NCI-H69 (cell line): ENCODE measurements at places on chromosomes 3 and 15.
A peak's percentile ranks its signal among the peaks of the same experiment; 100 is the strongest.

DNA sequence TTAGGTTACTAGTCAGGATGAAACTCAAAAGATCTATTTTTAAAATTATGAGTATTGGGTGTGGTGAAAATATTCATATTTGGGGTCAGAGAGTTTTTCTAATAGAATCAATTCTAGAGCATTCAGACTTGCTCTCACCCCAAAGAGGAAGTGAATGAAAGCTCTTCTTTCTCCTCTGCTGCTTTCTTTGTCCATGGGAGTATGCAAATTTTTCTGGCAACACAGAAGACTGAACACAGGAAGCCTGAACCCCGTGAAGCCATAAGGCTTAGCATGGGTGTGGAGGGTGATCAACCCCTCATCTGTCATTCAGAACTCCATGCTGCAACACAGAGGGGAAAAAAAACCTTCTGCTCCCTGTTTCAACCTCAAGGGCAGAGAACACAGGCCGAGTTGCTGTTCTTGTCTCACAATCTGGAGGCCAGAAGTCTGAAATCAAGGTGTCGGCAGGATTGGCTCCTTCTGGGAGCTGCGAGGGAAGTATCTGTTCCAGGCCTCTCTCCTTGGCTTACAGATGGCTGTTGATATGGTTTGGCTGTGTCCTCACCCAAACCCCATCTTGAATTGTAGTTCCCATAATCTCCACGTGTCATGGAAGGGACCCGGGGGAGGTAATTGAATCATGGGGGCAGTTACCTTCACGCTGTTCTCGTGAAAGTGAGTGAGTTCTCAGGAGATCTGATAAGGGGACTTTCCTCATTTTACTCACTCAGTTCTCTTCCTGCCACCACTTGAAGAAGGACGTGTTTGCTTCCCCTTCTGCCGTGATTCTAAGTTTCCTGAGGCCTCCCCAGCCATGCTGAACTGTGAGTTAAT, 33.7 kb upstream of the CD47 start:
- peak; percentile 62 for DNase-seq

DNA sequence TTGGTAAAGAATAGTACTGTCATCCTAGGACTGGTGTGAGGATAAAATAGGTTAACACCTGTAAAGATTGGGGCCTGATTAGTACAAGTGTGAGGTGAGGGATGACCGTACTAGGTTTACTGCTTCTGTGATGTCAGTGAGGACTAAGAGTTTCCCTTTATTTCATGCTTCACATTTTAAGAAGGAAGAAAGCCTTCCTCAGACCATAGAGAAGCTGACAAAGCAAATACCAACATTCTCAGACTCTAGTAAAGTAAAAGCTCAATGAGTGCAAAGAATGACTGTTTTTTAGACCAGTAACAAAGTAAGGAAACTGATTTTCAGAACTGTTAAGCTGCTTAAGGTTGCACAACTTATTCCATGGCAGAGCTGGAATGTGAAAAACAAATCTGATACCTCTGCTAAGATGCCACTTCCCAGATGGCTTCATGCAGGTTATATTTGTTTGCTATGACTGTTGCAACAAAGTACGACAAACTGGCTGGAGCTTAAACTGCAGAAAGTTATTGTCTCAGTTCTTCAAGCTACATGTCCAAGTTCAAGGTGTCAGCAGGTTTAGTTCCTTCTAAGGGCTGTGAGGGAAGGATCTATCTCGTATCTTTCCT, 354.9 kb downstream of the RSL24D1 start:
- DNase-seq, result no peak

- DNase-seq, result peak; percentile 71
Measured at GRCh38 chr15:71806452-71806931, 3.9 kb upstream of the NR2E3 start.

GRCh38 chr3:55297706-55298105, 189.4 kb downstream of the WNT5A start:
- peak; percentile 6 for DNase-seq

DNA sequence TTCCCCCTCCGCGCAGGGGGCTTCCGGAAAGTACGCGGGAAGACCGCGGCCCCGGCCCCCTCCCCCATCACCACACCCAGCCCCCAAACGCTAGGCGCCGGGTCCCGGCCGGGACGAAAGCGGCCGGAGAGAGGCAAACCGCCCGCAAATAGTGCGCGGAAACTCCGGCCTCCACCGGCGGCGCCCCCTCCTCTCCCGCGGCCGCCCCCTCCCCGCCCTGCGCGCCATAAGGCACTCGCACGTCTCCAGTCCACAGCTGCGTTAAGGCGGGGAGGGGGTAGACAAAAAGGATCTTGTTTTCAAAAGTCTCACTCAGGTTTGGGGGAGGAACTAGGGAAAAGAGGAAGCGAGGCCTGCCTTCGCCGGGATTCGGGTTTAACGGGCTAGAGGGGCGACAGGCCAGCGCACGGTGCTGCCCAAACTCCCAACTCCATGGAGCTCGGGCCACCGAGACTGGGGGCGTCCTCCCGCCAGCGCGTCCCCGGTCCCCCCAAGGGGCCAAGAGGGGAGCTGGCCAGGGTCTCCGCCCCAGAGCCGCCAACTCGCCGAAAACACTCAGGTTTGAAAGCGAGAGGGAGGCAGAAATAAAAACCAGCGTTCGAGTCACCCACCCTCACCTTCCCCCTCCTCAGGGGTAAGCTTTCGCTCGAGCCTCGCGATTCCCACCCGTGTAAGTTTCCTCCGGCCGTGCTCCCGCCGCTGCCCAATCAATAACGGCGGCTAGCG, 1.8 kb downstream of the ANP32A start:
- peak; percentile 83 for DNase-seq

GRCh38 chr3:71451060-71451459, 132.5 kb downstream of the FOXP1 start:
- no peak for DNase-seq

GRCh38 chr3:134060561-134061385, 31.0 kb upstream of the SLCO2A1 start:
- DNase-seq, result peak; percentile 2

DNA sequence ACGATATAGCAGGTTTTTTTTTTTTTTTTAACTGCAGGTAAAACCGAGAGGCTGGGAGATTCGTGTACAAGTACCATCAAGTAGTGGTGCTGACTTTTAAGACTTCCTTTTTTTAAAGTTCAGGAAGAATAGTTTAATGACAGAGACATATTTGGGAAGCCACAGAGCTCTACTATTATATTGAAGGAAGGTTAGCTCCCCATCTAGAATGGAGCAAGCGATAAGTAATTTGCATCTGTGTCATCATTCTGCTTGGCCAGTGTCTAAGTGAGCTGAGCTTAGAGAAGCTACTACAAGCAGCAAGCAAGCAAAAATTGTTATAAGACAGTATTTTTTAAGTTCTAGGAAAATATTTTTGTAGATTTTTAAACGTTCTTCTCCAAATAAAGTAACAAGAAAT, 203.2 kb downstream of the ATP8B4 start:
- DNase-seq, result no peak

DNA sequence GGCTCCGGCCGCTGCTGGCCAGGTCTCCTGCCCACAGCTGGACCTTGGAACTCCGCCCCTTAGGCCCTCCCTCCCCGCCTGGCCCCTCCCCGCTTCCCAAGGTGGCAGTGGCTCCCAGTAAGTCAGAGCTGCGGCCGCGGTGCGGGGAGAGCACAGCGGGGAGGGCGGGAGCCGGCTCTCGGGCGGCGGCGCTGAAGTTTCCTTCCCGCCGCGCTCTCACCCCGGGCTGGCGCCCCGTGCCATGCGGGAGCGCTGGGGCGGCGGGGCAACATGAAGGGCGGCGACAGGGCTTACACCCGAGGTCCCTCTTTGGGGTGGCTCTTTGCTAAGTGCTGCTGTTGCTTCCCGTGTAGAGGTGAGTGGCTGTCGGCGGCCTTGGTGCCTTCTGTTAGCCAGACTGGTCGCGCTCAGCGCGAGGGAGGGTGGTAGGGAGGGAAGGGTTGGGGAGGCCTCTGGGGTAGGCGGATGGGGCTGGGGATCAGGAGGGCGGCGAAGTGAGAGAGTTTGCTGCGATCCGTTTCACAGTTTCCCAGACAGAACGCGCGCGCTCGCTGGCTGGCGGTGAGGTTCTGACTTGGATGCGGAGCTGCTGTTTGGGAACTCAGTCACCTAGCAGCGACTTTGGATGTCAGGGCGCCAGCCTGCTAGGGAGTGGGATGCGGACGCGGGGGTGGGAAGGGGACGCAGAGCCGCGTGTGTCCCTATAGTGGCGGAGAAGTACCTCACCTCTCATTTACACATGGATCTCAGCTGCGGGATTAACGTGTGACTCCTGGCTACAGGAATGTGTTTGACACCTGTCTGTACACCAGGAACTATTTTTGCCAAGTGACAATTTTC, 145.5 kb upstream of the UMPS start:
- peak; percentile 56 for DNase-seq

DNA sequence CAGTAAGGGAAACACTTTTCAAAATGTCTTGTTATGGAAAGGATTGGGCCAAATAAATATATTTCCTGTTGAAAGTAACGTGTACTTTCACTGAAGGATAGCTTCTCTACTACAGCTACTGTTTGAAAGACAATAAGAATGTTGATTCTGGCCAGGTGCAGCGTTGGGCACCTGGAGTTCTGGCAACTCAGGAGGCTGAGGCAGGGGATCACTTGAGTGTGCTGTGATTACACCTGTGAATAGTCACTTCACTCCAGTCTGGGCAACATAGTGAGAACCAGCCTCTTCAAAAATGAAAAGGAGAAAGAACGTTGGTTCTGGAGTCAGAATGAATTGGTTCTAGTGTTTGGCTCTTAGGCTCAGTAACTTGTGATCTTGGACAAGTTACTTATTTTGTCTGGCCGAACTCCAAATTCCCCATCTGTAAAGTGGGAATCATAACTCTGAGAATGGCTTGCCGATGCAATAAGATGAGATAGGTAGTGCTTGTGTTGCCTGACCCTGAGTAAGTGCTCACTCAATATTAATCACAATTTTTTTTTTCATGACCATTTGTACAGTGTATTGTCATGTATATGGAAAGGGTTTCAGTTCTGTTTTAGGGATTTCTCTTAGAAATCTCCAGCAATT, 310.8 kb downstream of the PTPRG start:
- DNase-seq, result peak; percentile 18

GRCh38 chr15:34594361-34594760, 10.9 kb upstream of the GOLGA8B start:
- no peak for DNase-seq

GRCh38 chr3:171508206-171508605, 48.0 kb upstream of the TNIK start:
- DNase-seq, result no peak

DNA sequence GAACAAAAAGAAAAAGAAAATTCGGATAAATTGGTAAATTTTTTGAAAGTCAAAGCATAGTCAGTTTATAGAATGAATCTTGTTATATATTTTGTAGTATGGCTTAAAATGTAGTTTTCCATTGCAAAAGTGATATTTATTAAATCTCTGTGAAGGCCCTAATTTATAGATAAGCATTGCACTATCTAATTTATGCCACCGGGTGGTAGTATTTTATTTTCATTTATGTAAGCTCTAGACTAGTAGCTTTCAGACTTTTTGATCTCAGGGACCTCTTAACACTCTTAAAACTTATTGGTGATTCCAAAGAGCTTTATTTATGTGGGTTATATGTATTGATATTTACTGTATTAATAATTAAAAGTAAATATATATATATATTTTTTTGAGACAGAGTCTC, 133.9 kb upstream of the LRRFIP2 start:
- DNase-seq, result peak; percentile 15

GRCh38 chr3:168037020-168037419, 58.7 kb downstream of the GOLIM4 start:
- no peak for DNase-seq

DNA sequence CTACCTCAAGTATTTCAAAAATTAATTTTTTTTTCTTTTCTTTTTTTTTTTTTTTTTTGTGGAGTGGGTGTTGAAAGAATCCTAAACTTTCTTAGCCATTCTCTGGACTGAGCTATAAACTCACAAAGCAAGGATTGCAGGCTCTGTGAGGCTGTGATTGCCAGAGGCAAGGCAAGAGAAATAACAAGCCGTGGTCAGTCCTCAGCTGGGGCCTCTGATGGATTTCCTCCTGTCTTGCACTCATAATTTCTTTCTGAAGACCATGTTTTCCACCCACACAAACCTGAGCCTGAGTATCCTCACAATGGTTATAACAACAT, 1.3 kb downstream of the CX3CR1 start:
- no peak for DNase-seq

GRCh38 chr3:7469866-7470265, 609.0 kb downstream of the GRM7 start:
- no peak for DNase-seq

GRCh38 chr15:98896002-98896721, 111.4 kb downstream of the PGPEP1L start:
- peak; percentile 18 for DNase-seq

- DNase-seq, result no peak
Measured at GRCh38 chr15:22880068-22880980, 41.9 kb downstream of the NIPA2 start.

DNA sequence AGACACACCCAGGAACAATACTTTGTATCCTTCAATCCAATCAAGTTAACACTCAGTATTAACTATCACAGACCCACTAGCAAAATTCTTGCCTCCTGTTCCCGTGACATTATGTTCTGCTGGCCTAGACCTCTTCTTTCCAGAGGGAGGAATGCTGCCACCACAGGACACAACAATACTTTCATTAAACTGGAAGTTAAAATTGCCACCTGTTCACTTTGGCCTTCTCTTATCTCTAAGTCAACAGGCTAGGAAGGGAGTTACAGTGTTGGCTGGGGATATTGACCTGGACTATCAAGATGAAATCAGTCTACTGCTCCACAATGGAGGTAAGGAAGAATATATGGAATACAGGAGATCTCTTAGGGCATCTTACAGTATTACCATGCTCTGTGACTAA, 1000.4 kb upstream of the GBE1 start:
- DNase-seq, result no peak

DNA sequence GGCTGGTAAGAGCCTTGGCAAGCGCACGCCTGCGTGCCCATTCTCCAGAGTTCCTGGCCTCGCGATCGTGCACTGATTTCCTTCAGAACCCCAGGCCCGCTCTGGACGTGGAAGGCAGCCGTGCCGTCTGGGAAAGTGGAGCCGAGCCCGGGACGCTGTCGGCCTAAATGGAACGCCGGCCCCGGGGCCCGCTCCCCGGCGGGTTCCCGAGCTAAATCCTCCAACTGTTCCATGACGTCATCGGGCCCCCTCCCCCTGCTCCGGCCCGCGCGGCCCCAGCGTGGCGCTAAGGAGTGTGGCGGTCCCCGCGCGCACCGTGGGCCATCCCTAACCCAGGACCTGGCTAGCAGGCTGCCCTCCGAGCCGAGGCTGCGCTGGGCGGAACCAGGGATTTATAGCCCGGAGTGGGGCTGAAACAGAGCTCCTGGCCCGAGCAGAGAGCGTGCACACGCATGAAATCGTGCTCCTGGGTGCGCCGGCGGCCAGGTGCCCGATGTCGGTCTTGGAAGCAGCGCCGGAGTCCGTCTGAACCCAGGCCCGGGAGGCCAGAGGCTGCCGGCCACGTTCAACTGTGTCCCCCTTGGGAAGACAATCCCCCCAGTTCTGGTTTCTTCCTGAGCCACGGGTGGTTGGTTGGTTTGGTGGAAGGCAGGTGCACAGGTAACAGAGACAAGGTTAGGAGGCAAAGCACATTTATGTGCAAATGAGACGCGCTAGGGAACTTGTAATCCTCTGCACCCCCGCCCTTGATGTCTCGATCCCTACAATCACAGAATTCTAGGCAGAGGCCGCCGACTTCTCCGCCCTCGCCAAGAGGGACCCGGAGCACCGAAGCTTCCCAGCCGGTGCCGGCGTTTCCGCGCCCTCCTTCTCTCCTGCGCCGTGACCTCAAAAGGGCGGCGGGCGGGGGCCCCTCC, 84.9 kb upstream of the ETV5 start:
- no peak for DNase-seq
